ENCODE measurements at places on chromosomes 4 and X.

DNA sequence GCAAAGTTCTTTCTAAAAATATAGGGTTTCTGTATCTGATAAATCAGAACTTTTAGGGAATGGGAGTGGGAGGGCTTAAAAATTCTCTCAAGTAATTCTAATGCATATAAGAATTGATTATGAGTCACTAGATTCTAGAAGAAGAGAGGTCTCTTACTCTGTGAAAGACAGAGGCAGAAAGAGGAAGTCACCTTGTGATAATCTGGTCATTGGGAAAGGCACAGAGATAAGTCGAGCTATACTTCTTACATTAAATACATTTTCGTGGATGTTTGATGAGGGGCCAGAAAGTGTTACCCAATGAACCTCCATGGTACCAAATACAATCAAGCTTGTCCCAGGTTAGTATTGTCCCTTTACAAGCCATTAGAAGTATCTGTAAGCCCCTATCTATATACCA is 134.4 kb downstream of the MAD2L1 start:
- no peak for DNase-seq

- DNase-seq, result no peak
These were observed 34.2 kb downstream of the PKD2 start for GRCh38 chr4:88041626-88042025.

DNA sequence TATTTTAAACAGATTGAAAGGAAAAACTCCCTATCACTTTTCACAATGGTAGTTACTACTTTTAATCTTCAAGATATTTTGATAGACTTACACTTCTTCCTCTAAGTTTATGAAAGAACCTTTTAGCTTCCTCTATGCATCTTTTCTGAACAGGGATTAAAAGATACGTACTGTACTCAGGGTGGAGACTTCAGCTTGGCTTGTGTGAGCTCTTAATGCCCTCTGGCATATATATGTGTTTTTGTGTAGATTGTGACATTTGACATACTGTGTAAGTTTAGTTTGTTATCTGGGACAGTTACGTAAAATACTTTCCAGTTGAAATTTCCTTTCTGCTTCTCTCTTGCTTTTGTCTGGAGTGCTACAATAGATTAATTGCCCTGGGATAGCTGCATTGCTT is 109.3 kb upstream of the NUDT6 start:
- no peak for DNase-seq

- no peak for DNase-seq
These were observed 336.8 kb downstream of the FSTL5 start for GRCh38 chr4:161827013-161827412.

GRCh38 chr4:164761241-164761640 is 7.3 kb downstream of the SMIM31 start:
- DNase-seq, result no peak

- no peak for DNase-seq
These were observed 49.3 kb upstream of the EPGN start for GRCh38 chr4:74258963-74259362.

DNA sequence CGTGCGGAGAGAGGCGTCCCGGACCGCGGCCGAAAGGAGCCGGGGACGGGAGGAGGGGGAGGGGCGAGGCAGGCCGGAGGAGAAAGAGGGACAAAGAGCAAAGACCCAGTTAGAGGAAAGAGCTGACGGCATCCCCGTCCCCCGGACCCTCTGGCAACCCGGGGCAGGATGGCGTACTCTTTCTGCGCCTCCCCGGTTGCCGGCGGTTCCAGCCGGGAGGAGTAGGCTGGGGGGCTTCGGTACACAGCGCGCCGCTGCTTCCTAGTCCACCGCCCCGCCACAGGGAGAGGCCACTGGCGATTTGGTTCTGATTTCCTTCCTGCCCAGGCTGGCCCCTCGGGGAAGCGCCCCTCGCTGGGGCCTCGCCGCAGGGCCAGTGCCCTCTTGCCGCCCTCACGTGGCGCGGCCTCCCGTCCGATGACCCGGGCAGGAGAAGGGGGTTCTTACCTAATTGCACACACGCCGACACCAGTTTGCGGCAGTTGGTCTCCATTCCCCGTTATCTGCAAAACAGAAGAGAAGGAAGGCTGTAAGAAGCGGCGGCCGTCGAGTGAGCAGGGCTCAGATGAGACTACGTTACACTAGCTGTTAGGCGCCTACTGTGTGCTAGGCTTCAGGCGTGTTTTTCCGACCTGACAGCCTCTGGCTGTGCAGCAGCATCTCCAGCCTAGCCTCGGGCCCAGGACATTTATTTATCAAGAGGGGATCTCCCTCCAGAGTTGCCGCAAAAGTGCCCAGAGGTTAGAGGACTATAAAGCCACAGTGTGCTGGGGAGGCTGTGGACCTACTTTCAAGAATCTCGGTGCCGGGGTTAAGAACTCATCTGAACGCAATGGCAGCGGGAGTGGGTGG is 9.9 kb upstream of the PITX2 start:
- DNase-seq, result no peak

DNA sequence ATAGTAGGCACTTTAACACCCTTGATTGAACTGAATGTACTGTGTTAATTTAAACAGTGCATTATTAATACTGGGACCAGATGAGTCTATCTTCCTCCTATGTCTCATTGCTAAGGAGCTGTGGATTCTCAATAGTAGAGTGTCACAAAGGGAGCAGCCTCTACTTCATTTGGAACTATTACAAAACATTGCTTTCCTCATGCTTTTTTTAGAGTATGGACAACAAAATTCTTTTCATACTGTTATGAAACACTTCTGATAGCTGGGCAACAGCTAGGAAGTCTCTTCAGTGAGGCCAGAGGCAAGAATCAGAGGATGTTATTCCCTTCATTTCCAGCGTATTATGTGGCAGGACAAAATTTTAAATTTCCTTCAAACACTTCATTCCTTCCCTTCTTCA is 160.8 kb downstream of the FBXO8 start:
- DNase-seq, result no peak

DNA sequence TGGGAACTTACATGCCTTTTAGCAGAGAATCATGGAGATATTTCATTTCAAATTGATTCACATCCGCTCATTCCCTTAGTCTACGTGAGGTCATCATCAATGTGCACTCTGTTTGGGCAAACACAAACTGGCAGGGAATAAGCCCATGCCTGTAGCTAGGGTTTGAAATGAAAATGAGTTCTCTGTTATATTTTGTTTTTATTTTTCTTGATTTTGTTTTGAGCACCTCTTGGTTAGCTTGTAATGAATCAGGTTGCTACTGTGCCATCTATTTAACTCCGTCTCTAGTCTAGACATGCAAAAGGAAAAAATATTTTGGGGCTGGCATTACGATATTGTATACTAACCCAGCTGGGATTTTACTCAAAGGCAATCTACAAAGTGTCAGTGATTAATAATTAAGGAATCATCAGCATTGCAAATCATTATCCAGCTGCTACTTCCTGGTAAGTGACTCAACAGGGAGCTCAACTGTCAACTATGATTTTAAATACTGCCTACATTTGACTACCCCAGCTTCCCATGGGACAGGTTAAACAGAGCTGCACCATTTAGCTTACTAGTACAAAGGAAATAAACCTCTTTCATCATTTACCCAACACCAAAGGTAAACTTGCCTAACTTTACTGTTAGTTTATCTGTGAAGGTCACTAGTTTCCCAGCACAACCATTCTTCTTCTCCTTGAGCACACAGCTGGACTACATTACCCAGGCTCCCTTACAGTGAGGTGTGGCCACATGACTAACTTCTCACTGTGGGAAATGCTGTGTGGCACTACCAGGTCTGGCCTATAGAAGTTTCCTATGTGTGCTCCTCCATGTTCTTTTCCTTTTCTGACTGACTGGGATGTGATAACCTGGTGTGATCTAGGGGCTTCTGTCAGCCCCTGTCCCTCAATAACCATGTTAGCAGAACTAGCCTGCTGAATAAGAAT is 21.2 kb upstream of the TRPC5OS start:
- DNase-seq, result no peak

- no peak for DNase-seq
These were observed 102.9 kb downstream of the GRXCR1 start for GRCh38 chr4:42995343-42995944.

- DNase-seq, result no peak
These were observed 11.4 kb downstream of the TNIP2 start for GRCh38 chr4:2744576-2745270.

DNA sequence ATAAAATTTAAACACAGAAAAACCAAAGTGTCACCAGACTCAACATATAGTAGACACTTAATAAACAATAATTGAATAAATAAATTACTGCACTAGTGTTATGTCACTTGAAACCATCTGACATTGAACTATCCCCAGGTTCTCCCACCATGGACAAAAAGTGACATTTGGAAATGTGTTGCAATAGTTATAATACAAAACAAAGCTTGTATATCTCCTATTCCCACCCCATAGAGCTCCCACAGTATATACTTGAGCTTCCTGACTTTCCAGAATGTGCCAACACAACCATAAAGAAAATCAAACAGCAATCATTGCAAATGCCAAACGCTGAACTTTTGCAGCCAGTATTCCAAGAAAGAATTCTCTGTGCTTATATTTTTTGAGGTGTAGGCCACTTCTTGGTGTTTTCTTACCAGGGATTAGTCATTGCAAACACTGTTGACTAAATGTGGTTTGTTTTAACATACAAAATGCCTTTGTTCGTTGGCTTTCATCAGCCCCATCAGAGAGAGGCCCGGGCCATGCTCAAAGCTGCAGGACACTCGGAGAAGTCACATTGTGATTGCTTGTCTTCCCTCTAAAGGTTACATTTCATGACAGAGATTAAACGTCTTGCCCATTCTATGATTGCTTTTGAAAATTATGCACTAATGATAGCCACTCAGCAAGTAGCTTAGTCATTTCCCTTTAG is 33.8 kb downstream of the PPARGC1A start:
- no peak for DNase-seq

GRCh38 chr4:51901363-51901762 is 58.4 kb downstream of the DCUN1D4 start:
- DNase-seq, result no peak

DNA sequence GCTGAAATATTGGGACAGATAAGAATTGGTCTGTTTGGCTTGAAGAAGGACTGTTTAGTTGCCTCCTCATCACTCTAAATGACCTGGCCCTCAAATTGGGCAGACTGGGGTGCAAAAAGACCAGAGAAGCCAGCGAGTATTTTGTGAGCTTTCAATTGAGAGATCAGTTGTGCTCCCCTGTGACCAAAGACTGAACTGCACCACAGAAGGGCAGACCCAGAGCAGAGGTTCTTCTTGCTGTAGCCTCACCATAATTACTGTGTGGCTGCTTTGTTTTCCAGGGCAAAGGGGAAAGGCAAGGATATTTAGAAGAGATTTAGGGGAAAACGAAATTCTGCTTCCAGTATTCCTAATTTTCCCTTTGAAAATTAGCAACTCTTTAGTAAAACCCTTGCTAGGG is 104.0 kb upstream of the MBNL3 start:
- no peak for DNase-seq

GRCh38 chr4:25303578-25303977 is 9.0 kb upstream of the ZCCHC4 start:
- DNase-seq, result no peak

DNA sequence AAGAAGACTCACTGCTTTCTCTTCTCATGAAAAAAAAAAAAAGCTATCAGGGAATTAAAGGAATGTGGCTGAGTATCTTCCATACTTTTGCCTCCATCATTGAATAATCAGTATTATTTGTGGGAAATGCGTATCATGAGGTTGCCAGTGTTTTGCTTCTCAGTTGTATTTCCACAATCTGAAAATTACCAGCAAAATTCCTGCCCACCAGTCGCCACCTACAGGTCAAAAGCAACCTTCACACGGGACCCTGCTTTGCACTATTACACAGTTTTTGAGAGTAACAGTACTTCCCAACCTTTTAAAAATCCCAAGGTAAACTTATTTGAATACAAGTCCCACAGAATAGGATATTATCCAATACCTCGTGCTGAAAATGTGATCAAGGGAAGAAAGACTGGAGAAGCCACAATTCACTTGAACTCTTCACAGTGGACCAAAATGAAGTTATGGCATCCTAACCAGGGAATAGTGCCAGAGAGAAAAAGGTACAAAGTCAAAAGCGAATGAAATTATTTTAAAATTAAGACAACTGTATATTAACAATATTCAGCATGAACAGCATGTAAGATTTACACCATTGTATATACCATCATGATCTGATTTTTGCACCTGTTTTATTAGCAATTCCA is 30.4 kb downstream of the PGRMC1 start:
- no peak for DNase-seq

GRCh38 chrX:154371017-154371788 is 3.2 kb downstream of the FLNA start:
- peak; percentile 95 for DNase-seq

- DNase-seq, result no peak
These were observed 139.2 kb downstream of the NWD2 start for GRCh38 chr4:37383579-37384229.

DNA sequence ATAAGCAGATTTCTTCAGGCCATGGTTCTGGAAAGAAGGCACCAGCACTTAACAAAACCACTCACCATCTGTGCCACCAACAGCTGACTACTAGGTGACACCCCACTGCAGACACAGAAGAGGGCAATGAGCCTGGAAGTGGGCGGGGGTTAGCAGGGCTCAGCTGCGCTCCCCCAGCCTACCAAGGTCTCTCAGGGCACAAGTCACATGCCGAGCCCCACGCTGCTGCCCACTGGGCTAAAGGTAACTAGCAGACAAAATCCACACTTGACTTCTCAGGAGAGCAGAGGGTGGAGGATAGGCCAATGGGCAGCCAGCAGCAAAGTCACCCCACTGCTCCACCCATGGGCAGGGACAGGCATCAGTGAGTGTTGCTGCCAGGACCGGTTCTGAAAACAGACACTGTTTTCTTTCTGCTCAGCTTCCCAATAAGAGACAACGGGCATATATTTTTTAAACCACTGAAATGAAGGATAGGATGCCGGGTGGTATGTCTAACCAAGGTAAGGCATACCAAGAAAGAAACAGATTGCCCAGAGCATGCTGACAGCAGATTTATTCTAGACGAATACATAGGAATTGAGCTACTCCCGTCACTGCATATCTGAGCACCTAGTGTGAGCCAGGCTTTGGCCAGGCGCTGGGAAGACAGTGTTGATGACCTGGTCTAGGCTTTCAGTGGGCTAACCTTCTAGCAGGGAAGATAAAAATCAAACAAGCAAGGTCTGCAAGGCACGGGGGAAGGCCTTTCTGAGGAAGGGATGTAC is 20.1 kb downstream of the ACSL1 start:
- no peak for DNase-seq

- no peak for DNase-seq
These were observed 50.2 kb downstream of the ITIH6 start for GRCh38 chrX:54747733-54748393.

DNA sequence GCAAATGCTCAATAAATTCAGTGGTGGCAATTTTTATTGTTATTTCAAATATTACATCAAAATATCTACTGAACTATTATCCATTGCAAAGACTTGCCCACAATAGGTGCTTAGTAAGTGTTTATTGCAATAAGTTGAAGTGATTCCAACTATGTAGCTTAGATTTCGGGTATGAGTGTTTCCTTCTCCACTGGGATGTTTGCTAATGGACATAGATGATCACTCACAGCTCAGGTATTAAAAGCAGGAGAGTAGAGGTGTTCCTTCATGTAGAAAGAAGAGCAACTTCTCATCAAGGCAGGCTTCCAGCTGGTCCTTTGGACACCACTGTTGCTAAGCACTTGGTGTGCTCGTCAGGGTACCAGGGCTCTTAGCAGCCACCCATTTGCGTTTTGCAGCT is 66.3 kb upstream of the MTM1 start:
- no peak for DNase-seq

DNA sequence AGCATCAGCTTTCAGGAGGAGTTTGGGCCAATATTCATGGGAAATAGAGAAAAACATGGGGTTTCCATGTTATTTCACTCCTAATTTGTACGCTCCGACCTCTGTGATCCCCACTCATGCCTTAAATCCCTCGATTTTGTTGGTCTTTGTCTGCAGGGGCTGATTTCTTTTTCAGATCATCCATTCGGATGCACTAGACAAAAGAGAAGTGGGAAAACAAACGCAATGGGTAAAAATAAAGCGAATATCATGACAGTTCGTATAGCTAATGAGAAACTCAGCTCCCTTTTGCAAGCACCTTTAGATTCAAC is 139.1 kb upstream of the PLAC1 start:
- DNase-seq, result no peak
